ENCODE measurements at places on chromosomes 2 and 18.
A peak's percentile ranks its signal among the peaks of the same experiment; 100 is the strongest.

GRCh38 chr18:25103468-25104155, 248.4 kb downstream of the ZNF521 start:
- no peak overlapping the region for H3K4me3 ChIP-seq
- no peak overlapping the region for H3K27ac ChIP-seq
- H3K4me1 ChIP-seq: no peaks in the 10 kb centered on the region
- no peak for DNase-seq
- no peaks in the 10 kb centered on the region for H3K27me3 ChIP-seq
- no peaks in the 10 kb centered on the region for H3K36me3 ChIP-seq

DNA sequence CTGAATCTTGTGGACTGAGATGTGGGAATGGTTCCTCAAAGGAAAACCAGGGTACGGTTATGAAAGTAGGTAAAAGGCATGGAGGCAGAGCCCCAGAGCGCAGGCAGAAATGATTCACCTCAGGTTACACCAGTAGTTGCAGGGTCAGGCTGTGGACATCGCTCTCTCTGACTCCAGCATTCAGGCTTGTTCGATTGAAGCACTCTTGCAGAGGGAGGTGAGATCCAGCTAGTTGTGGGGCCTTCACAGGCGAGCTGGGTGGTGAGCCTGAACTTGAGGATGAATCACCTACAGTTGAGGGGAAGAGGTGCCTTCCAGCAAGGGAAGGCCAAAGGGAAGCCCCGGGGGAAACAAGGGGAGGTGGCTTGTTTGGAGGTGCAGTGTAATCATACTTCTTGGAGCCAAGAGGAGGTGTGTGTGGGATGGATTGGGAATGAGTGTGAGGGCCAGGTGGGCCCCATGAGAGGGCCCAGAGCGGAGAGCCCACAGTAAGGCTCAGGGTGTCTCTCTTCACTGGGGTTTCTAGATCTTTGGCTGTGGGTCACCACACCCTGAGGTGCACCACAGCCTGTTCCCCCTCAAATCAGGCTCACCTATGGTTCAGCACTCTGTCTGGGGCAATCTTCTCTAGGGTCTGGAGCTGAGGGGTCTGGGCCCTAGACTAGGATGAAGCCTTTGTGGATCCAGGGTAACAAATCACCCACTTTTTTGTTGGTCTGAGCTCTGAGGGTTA, 48.5 kb upstream of the MCFD2 start:
- H3K4me1 ChIP-seq: peaks cover 37% of the 10 kb centered on the region
- H3K27ac ChIP-seq: peak overlapping the region; percentile 91
- no peaks in the 10 kb centered on the region for H3K27me3 ChIP-seq
- no peak overlapping the region for H3K4me3 ChIP-seq

- no peak overlapping the region for H3K4me3 ChIP-seq
- no peaks in the 10 kb centered on the region for H3K27me3 ChIP-seq
Measured at GRCh38 chr18:48814490-48815178, 136.1 kb downstream of the SMAD7 start.

GRCh38 chr2:154368153-154368552, 330.3 kb upstream of the KCNJ3 start:
- no peak overlapping the region for H3K4me3 ChIP-seq
- no peaks in the 10 kb centered on the region for H3K27me3 ChIP-seq
- H3K27ac ChIP-seq: no peak overlapping the region
- H3K36me3 ChIP-seq: no peaks in the 10 kb centered on the region
- no peak for DNase-seq

GRCh38 chr2:169073211-169073962, 4.0 kb downstream of the DHRS9 start:
- DNase-seq: no peak
- no peak overlapping the region for H3K4me3 ChIP-seq
- no peaks in the 10 kb centered on the region for H3K27me3 ChIP-seq
- H3K27ac ChIP-seq: no peak overlapping the region

DNA sequence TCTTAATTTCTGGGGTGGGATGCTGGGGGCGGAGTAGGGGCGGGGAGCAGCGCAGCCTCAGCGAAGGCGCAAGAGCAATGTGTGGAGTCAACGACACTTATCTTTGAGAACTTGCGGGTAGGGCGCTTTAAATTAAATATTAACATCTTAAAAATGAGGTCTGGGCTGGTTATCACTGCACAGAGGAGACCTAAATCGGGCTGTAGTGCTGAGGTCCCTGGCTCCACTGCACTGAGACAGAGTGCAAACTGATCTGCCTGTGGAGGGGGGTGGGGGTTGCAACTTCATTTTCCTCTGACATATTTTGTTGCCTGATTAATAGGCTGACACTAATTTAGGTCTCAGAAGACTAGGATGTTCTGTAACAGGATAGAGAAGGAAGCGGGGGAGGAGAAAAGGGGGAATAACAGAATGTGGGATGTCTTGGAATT, 253.0 kb upstream of the FANCL start:
- H3K27ac ChIP-seq: no peak overlapping the region
- no peaks in the 10 kb centered on the region for H3K4me1 ChIP-seq
- no peak for DNase-seq

GRCh38 chr2:112272669-112273068, 2.7 kb upstream of the ZC3H6 start:
- H3K4me1 ChIP-seq: peaks cover 4% of the 10 kb centered on the region
- no peaks in the 10 kb centered on the region for H3K27me3 ChIP-seq
- H3K36me3 ChIP-seq: peaks cover 14% of the 10 kb centered on the region
- DNase-seq: no peak
- H3K4me3 ChIP-seq: no peak overlapping the region

- no peak overlapping the region for H3K27ac ChIP-seq
- no peaks in the 10 kb centered on the region for H3K36me3 ChIP-seq
- no peak for DNase-seq
Measured at GRCh38 chr2:109466674-109467575, 146.8 kb downstream of the SEPTIN10 start.
